Activated naive CD8-positive, alpha-beta T cell treated with anti-CD3 and anti-CD28 coated beads, Interleukin-2, amount 50 U/mL, for 16 hours (primary cell): ENCODE measurements at places on chromosomes 4 and X.

DNA sequence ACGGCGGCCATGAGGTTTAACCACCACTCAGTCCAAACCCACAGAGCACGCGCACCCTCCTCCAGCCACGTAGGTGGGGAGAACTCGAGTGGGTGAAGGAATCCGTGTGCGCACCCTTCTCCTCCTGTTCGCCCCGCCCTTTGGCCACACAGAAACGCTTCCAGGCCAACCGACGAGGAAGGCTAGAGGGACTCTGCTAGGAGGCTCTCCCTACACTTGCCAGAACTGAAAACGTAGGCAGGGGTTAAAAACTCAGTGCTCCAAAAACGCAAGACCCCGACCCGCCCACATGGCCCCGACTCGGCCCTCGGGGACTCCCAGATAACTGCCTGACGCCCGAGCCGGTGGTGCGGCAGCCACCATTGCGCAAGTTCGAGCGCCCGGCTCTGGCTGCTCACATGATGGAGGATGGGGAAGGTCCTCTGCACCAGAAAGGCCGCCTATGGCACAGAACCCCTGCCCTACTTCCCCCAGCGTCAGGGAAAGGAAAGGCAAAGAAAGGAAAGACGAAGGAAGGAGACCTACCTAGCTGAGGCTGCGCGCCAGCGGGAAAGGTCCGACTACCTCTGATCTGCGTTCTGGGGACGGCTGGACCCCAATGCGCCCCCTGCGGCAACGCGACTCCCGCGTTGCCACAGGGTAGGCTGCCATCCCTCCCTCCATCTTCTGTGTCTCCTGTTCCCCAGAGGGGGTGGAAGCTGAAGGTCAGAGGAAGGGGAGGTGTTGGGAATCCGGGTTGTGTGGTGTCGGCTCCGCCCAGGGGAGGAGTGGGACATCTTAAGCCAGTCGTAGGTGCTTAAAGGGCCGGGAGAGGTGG is 201.9 kb upstream of the AGTR2 start:
- no peak for DNase-seq

DNA sequence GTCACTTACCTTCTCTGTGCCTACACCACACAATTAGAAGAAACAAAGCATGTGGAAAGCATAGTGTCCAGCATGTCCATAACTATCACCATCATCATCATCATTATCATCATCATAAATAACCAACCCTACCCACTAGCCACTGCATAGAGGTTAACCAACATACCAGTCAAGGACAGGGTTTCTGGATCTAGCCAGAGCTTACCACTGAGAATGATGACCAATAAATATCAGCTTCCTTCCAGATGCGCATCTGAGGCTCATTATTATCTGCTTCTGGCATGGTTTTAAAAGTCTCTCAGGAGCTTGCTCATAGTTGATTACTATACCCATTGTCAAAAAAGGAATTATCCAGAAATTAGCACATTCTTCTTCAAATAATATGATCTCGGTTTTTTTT is 25.5 kb upstream of the MYOZ2 start:
- DNase-seq, result no peak

GRCh38 chrX:106612393-106612763 is 600 bp downstream of the RADX start:
- no peak for DNase-seq

DNA sequence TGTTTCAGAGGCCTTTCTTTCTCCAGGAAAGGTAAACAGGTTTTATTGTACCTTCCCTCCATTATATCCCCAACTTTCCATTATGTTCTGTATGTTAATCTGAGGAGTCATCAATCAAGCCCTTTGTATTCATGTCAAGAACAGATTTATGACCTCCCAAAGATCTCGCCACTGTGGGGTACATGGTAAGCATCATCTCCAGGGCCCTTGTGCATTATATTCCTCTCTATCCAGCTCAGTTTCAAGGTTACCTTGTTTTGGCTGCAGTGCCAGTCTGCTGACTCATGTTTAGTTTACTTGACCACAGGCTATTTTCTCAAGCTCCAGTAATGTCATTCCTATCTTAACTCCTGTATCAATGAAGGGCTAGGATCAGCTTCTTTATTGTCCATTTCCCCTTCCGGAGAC is 125.1 kb upstream of the FRMPD4 start:
- no peak for DNase-seq

GRCh38 chrX:13215729-13216128 is 104.1 kb downstream of the ATXN3L start:
- no peak for DNase-seq

DNA sequence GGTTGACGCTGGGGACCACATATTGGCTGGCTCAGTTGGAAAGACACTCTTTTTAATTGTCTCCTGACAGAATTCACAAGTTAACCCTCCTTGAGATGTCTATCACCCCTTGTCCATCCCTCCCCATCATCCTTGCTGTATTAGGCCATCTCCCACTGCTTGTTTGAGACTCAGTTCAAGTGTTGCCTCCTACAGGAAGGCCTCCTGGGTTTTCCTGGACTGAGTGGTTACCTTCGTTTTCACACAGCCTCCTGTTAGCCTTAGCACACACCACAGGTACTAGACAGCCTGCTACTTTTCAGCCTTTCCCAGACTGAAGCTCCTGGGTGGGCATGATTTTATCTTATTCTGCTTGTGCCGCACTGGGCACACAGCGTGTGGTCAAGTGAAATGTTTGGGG is 145.3 kb upstream of the STX18 start:
- DNase-seq, result no peak

GRCh38 chr4:40608628-40609027 is 21.0 kb downstream of the RBM47 start:
- no peak for DNase-seq

- no peak for DNase-seq
These were observed 390.0 kb upstream of the NWD2 start for GRCh38 chr4:36854554-36854953.

DNA sequence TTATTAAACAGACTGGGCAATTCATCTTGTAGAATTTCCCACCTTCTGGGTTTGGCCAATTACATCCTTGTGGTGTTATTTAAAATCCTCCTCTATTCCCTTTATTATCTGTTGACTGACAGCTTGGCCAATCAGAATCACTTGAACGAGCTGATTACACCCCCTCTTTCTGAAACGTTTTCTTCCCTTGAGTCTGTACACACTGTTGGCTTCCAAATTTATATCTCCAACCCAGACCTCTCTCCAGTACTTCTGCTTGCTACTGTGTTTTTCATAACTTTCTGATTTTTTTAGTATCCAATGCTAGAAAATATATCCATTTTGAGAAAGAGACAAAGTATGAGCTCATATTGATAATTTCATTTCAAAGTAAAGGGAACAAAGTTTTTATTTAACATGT is 14.8 kb downstream of the CD38 start:
- no peak for DNase-seq

- no peak for DNase-seq
These were observed 168.7 kb upstream of the HAND2 start for GRCh38 chr4:173698557-173699262.

DNA sequence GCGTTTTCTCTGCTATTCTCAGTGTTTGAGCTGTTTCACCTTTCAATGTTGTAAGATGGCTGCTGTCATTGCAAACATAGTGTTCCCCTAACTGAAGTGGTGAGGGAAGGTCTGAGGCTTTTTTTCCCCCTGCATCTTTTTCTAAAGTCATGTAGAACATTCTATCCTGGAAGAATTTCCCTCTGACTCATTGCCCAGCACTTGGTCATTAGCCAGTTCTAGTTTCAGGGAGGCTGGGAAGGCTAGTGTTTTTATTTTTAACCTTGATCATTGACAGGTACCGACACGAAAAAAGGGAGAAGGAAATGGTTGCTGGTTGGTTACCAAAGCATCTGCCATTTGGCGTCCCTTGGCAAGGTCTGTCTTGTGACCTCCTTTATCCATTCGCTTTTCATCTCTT is 6.6 kb downstream of the LANCL3 start:
- DNase-seq, result no peak

DNA sequence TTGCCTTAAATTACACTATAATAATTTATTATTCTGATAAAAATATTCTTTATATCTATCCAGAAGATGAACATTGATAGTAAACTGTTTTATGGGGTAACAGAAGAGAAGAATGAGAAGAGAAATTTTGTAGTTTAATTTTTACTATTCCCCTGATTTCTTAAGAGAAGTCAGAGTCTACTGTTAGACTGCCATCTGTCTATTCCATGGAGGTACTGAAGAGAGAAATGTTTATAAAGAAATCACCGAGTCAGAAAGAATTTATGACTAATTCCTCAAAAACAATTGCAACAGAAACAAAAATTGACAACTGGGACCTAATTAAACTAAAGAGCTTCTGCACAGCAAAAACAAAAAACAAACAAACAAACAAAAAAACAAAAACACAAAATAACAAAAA is 149.9 kb downstream of the FGF16 start:
- no peak for DNase-seq

- DNase-seq, result no peak
These were observed 441.1 kb downstream of the KCNIP4 start for GRCh38 chr4:21507439-21507838.

- DNase-seq, result no peak
These were observed 129.5 kb downstream of the LARP7 start for GRCh38 chr4:112766422-112766821.

DNA sequence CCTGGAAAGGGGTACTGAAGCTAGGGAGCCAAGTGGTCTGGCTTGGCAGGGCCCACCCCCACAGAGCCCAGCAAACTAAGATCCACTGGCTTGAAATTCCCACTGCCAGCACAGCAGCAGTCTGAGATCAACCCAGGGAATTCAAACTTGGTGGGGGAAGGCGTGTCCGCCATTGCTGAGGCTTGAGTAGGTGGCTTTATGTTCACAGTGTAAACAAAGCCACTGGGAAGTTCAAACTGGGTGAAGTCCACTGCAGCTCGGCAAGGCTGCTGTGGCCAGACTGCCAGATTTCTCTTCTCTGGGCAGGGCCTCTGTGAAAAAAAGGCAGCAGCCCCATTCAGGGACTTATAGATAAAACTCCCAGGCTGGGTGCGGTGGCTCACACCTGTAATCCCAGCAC is 58.9 kb downstream of the TFDP3 start:
- no peak for DNase-seq

- DNase-seq, result no peak
These were observed 17.2 kb upstream of the SPRY1 start for GRCh38 chr4:123379392-123379791.

DNA sequence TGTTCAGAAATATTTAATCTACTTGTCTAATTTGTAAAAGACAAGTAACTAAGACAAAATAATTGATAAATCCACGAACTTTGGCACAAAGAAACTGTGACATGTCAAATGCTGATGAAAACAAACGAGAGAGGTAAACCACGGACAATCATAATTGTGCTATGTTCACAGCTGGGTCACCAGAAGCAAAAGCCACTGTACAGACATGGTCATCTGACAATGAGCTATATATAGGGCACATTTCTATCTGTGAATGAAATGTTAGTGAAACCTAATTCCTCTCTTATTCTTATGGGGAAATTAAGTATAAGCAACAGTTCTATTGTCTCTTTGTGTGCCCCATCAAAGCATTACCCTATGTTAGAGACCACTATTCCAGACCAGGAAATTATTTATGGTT is 444.0 kb upstream of the TRAM1L1 start:
- DNase-seq, result no peak

- DNase-seq, result no peak
These were observed 1.6 kb downstream of the PAPSS1 start for GRCh38 chr4:107718351-107718965.

DNA sequence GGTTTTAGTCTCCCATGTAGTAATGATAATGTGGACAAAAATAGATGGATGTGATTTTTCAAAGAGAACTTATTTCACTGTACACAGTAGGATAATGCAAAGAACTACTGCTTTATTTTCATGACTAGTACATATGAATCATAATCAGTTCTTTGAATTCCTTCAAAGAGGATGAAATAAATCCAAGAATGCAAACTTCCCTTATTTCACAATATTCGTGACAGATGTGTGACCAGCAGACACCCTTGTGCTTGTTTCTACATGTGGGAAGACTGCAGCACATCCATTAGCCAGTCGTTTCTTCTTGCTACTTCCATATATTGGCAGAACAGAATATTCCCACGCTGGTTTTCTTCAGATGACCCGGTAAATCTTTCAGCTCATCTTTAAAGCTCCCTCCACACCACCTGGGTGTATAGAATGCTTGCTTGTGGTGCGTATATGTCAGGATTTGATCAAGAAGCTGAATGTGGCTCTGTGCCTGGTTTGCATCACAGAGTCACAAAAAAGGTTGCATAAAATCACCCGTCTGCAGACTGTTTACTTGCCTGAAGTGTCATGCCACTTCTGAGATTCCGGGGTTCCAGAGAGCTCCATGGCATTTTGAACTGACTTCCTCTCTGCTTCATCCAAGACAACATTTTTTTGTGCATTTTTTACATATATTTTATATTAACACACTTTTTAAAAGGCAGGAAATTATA is 47.7 kb upstream of the FAT4 start:
- no peak for DNase-seq

- DNase-seq, result no peak
These were observed 104.1 kb downstream of the C4orf51 start for GRCh38 chr4:145784036-145784435.

- DNase-seq, result no peak
These were observed 161.8 kb downstream of the SH3KBP1 start for GRCh38 chrX:19725641-19726040.

DNA sequence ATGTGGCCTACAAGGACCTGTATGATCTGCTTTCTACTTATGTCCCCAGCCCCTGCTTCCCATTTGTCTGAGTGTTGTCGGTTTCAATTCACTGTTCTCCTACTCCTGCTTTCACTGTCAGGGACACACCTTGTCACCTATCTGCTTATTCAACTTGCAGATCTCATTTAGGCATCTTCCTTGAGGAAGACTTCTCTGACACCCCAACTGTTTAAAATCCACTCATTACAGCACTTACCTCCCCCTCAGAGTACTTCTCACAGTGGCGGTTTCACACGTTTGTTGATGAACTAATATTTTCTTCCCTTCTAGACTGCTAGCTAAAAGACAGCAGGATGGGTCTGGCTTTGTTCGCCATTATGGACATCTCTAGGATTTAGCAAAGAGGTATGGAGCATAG is 279.9 kb upstream of the TET2 start:
- no peak for DNase-seq

DNA sequence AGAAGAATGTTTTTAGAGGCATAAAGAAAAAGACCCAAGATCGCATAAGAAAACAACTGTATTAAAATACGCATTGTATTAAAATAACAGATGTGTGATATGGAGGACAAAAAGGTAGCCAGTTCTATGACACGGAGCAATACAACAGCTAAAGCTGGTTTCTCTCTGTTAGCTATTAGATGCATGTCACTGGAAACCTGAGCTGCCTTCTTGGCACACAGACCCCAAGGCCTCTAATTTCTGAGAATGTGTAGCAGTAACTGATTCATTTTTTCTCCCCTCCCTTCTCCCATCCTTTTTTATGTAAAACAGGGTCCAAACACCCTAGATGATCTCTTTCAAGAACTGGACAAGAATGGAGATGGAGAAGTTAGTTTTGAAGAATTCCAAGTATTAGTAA is 4.1 kb downstream of the S100G start:
- no peak for DNase-seq

GRCh38 chr4:183905081-183905592 is at the start of gene STOX2:
Gene STOX2 (plus strand): TSS chr4:183905307. CDS start chr4:183906791, 1,484 bp downstream.
- DNase-seq, result no peak
